ENCODE measurements at places on chromosomes 5 and 9.

DNA sequence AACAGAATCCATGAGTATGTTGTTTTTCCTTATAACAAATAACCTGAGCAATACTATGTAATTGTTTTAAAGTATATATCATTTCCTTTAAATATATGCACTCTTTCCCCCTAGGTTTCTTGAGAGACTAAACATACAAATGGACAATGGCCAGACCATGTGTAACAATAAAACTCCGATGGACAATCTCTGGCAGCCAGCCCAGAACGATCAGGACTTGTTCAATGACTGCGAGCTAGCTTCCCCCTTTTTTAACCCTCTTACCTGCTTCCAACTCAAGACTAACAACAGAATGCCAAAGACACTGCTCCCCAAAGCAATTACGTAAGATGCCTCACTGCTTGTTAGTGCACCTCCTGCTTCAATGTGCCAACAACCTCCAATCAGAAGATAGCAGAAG, 94.9 kb downstream of the HTR4 start:
- no peak for ATAC-seq

- ATAC-seq: no peak
Observed at GRCh38 chr9:101397746-101398067, 711 bp downstream of the MRPL50 start.

GRCh38 chr5:179559284-179560252, 9.2 kb downstream of the RUFY1 start:
- ATAC-seq: peak; percentile 100

- ATAC-seq: no peak
Observed at GRCh38 chr5:6540111-6540827, 91.6 kb downstream of the UBE2QL1 start.

GRCh38 chr9:29348999-29349398, 1775.7 kb upstream of the C9orf72 start:
- no peak for ATAC-seq

GRCh38 chr5:102873379-102873932, 118.4 kb downstream of the PAM start:
- no peak for ATAC-seq

DNA sequence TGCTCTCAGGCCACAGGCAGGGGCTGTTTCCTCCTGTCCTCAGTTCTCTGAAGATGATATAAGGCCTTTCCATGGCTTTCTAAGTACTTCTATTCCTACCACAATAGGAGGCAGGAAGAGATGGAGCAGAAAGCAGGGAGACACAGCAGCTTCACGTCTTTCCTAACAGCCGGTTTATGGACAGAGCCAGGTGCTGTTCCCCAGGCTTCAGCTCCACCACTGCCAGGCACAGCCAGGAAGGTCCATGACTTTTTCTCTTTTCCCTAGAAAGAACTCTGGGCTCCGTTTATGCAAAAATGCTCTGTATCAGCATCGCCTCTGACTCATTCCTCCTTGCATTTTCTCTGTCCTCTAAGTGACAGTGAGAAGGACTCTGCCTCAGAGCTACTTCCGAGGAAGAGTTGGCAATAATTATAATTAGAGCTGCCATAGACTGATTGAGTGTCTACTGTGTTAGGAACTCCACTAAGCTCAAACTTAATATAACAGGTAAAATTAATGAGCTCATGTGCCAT, 478.5 kb downstream of the RASEF start:
- ATAC-seq: no peak

DNA sequence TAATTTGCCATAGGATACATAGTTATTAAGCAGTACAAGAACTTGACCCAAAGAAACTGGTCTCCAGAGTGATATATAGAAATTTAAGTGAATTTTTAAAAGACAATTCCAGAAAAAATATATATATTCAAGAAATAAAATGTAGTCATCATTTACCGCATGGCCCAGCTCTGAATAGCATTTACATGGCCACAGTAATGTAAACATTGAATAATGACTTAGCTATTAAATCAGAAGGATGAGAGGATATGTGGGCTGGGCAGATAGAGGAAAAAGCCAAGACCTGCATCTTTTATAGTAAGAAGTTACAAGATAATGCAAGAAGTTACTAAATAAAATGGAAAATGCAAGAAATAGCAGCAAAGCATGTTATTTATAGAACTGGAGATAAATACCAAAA, 405.2 kb upstream of the WWC1 start:
- ATAC-seq: no peak

- ATAC-seq: no peak
Observed at GRCh38 chr9:132049323-132049882, 30.3 kb downstream of the MED27 start.

DNA sequence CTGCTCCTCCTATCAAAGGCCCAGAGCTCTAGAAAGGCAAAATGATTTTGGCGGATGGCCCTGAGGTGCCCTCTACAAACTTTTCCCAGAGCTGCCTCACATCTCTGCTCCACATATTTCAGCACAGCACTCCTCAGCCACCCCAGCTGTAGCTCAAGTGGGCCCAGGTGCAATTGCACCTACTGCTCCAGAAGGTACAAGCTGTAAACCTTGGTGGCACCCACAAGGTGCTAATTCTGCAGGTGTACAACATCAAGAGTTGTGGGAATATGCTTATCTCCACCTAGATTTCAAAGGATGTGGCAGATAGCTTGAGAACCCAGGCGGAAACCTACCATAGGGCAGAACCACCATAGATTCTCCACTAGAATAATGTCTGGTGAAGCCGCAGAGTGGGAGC, 432.2 kb downstream of the TMEM232 start:
- ATAC-seq: no peak

GRCh38 chr5:104053353-104053649, 490.7 kb upstream of the NUDT12 start:
- no peak for ATAC-seq

DNA sequence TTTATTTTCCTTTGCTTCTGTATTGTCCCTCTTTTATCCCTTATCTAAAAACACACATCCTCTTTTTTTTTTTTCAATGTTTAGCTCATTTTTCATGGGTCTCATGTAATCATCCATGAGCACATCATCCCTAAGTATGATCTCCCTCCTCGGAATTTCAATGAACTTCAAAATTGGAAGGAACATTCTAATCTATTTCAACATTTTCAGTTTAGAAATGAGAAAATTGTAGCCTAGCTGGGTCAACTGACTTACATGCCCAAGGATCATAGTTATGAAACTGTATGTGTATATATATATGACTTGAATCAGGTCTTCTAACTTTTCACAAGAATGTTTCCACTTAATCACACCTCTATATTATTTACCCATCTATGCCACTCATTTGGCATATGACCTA, 77.7 kb downstream of the TUSC1 start:
- ATAC-seq: no peak

- ATAC-seq: no peak
Observed at GRCh38 chr5:90833753-90834152, 275.2 kb downstream of the ADGRV1 start.

DNA sequence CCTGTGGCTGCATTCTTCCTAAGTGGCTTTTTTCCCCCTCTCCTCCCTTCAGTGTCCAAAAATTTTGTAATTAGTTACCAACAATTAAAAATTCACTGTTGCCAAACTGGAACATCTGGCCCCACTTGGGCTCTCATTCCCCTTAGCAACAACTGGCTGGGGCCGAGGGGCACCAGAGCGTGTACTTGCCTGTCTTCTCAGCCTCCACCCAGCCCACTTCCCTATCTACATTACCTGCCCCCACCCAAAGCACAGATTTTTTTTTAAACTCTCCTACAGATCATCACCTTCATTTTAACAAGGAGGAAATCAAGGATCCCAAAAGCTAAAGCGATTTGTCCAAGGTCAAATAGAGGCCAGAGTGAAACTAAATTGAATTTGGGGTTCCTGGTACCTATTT, 278.8 kb downstream of the EBF1 start:
- ATAC-seq: no peak

DNA sequence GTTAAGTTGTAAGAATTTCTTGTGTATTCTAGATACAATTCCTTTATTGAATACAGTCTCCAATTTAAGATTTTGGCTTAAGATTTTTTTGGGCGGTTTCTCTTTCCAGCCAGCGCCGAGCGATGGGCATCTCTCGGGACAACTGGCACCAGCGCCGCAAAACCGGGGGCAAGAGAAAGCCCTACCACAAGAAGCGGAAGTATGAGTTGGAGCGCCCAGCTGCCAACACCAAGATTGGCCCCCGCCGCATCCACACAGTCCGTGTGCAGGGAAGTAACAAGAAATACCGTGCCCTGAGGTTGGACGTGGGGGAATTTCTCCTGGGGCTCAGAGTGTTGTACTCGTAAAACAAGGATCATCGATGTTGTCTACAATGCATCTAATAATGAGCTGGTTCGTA, 278.7 kb upstream of the TARS1 start:
- no peak for ATAC-seq

DNA sequence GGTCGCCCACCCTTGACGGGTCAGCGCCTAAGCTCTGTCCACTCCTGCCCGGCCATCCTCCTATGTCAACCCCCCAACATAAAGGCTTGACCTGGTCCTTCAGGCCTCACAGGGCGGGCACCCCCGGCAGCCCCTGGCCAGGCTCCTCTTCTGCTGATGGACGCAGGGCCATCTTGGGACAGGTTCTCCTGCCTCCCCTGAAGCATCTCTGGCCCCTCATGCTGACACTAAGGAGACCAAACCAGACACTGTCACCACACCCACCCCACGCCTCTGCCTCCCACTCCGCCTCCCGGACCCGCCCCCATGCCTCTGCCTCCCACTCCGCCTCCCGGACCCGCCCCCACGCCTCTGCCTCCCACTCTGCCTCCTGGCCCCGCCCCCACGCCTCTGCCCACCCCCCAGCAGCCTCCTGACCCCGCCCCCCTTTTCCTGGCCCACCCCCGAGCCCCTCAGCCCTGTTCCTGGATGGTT, 6.8 kb downstream of the OBP2A start:
- ATAC-seq: no peak

- ATAC-seq: no peak
Observed at GRCh38 chr9:127867356-127868277, 9.9 kb downstream of the AK1 start.

DNA sequence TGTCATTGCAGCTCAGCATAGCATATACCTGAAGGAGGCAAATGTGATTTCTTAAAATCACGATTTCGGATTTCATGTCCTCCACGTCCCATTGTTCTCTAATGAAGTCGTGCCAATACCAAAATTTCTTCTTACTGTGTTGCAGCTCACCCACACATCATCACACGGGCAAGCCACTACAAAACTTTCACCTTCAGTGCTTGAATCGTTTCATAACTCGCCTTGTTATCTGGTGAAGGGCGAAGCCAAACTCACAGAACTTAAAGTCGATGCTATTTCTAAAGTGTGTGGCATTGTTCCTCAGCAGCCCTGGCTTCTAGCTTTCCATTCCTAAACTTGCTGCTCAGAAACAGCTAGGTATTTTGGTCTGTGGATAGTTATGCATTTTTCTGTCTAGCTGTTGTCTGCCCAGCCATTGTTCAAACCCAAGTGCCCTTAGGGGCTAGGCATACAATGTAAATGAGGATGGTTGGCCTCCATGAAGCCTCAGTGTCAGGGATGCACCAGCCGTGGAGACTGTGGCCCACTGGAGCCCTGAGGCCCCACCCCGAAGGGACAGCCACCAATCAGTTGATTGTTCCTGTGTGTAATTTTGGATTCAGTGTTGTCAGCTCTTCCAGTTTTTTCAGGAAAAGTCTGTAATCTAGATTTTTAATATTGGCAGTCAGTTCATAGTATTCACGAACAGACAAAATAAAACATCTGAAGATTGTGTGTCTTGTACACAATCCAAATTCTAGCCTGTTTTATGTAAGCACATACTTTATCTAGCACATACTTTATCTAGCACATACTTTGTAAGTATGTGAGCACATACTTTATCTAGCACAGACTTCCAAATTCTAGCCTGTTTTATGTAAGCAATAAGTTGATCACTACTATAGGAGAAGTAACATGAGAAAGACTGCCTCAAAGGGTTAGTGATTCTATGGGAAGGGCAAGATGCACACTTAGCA, 112.8 kb downstream of the DAPK1 start:
- ATAC-seq: no peak

All from activated CD4-positive, CD25-positive, alpha-beta regulatory T cell treated with anti-CD3 and anti-CD28 coated beads, Interleukin-2, amount 50 U/mL, for 24 hours (primary cell).